Thyroid gland (tissue), 4 donors: ENCODE measurements at places on chromosomes 2 and 18. TPM values are rescaled to one million over a fixed set of nuclear protein-coding genes. Genes with fewer than 3 reads are reported as not detected.

GRCh38 chr2:30985493-30986230 is 152.6 kb downstream of the GALNT14 start:
- H3K27ac ChIP-seq = no peak overlapping the region
- no peak overlapping the region for H3K4me3 ChIP-seq
- no peak for DNase-seq

DNA sequence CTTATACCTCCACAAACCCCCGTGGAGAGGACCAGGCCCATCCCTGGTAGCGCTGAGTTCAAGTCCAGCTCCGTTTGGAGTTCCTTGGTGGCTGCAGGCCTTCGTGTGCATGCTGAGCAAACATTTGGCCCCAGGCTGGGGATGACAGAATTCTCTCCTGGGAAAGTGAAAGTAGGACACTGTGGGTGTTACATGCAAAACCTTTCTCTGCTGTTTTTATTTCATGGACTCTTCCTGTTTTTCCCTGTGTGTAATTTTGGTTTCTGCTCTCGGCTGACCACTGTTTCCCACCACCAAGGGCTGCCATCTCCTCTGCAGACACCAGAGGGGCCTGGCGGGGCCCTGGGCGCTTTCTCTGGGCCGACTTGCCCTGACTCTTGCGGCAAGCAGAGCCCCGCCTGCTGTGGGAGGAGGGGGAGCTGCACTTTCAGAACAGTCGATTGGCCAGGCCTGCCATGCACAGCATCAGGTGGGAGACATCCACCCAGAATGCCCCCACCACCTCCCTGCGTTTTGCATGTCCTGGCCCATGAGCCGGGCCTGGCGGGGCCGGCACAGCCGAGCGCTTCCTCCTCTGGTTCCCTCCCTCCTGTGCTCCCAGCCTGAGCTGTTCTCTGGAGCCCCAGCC is 102.4 kb downstream of the CABLES1 start:
- no peaks in the 10 kb centered on the region for H3K36me3 ChIP-seq
- DNase-seq = peak; percentile 66
- peaks cover 28% of the 10 kb centered on the region for H3K4me1 ChIP-seq
- H3K4me3 ChIP-seq = no peak overlapping the region
- peak overlapping the region; percentile 80 for H3K27ac ChIP-seq

The RGPD3 gene
- 0.73 TPM for total RNA-seq

The RALB gene
- total RNA-seq = 43.5 TPM
